ENCODE measurements at places on chromosomes 4 and X.

DNA sequence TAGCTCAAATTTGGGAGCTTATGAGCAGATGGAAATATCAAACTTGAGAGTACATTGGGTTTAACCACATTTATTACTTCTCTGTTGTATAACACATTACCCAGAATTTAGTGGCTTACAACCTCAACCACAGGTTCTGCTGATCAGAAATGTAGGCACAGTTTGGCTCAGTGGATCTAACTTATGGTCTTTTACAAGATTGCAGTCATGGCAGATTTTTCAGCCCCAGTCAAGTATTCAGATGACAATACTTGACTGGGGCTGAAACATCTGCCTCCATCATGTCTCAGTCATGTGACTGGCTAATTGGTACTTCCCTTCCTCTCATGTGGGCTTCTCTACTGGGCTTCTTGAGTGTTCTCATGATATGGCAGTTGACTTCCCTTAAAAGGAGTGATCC is 44.0 kb upstream of the ADAD1 start:
- DNase-seq = no peak

- no peak for DNase-seq
Measured at GRCh38 chr4:73434311-73434710, 1.7 kb upstream of the AFP start.

GRCh38 chr4:113383111-113383785 is 333.8 kb downstream of the ANK2 start:
- DNase-seq = no peak

DNA sequence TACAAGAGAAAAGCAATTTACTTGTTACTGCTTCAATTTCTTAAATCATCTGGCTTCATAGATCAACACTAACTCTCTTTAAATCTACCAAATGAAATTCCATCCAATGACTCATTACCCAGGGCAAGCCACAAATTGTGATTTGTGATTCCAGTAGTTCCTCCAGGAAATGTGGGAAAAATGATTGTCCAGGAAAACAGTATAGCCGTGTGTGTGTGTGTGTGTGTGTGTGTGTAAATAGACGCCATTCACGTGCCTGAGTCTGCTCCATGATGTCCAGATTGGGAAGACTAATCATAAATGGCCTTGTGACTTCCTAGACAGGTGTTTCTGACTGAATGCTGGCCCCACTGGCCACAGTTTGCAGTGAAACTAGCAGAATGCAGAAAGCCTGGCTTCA is 121.3 kb downstream of the HS6ST2 start:
- DNase-seq = no peak

DNA sequence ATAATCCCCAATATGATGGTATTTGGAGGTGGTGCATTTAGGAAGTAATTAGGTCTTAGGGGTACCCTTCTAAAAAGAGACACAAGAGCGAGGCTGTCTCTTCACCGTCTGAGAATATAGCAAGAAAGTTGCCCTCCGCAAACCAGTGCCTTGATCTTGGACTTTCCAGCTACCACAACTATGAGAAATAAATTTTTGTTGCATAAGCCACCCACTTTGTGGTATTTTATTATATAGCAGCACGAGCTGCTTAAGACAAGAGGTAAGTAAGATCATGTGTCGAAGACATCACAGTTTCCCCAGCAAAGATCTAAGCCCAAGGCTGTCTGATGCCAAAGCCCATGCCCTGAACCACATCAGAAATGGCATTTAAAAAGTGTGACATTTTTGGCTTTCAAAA is 9.6 kb upstream of the EXOSC9 start:
- no peak for DNase-seq

DNA sequence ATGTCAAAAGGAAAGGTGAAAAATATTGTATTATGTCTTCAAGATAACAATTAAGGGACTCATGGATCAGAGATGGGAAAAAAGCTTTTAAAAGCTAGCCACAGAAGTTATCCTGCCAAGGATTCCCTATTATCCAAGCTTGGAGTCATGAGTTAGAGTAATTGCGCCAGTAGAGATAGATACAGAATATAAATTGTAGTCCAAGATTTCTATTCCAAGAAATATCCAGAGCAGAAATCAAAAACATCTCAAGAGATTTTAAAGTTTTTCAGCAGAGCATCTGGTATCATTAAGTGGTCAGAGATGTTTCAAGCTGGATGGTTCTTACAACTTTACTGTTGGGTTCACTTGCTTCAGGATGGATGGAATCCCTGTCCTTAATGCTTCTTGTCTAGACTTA is 186.7 kb downstream of the PCDH18 start:
- no peak for DNase-seq

GRCh38 chrX:150694738-150695410 is 1.7 kb downstream of the MTMR1 start:
- DNase-seq = no peak

GRCh38 chrX:4668802-4669536 is 955.5 kb upstream of the PRKX start:
- DNase-seq = no peak

DNA sequence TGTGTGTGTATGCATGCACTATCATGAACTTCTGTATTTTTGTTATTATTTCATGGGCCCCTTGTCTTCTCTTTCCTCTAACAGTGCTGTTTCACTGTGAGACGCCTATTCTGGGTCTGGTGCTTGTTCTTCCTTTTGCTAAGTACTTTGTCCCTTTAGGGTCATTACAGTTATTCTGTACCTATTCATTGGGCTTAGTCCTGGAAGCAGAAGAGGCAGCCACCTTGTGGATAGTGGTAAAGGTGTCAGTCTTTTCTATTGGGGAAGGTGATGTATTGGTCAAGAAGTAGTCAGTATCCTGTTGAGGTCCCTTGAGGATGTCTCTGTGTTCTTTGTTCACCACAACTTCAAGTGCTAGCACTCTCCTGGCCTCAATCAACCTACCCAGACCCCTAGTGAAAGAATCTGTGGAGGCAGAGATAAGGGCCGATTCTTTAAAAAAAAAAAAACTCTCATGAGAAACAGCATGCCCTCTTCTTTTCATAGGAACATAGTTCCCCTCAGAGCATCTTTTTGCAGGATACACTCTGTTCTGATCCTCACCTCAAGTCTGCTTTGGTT is 593.8 kb downstream of the SPRY1 start:
- DNase-seq = no peak

DNA sequence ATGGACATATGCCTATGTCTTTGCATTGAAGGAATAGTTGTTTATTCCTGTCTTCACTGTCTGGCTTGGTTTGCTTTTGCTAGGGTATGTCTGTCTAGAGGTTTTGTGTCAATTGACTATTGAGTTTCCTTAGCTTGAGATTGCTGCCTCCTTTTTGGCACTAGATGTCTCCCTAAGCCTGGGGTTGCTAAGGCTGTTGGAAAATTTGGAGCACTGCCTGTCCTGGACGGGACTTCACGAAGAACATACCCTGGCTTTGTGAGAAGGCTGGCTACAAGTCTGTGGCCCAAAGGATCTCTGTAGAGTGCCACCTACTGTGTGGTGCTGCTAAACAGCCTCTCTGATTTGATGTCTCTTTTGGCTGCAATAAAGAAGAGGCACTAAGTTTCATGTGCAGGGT is 183.8 kb upstream of the NUDT10 start:
- no peak for DNase-seq

GRCh38 chr4:112923516-112923915 is 125.9 kb upstream of the ANK2 start:
- DNase-seq = no peak

DNA sequence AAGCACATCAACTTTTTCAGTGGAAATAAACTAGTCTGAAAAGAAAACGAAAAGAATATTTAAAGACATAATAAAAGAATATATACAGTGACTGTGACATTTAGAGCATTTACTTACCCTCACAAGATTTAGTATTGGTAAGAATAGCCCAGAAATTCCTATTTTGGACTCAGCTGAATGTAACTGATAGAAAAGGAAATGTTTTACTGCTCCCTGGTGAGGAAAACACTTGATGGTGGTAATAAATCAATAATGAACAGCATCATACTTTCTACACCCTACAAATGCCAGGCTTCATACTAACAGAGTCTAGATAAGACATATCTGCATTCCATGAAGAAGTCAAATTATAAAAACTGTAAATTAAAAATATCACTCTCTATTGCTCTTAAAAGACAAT is 753.5 kb upstream of the PCDH10 start:
- DNase-seq = no peak

- no peak for DNase-seq
Measured at GRCh38 chr4:113433116-113433515, 328.4 kb downstream of the CAMK2D start.

DNA sequence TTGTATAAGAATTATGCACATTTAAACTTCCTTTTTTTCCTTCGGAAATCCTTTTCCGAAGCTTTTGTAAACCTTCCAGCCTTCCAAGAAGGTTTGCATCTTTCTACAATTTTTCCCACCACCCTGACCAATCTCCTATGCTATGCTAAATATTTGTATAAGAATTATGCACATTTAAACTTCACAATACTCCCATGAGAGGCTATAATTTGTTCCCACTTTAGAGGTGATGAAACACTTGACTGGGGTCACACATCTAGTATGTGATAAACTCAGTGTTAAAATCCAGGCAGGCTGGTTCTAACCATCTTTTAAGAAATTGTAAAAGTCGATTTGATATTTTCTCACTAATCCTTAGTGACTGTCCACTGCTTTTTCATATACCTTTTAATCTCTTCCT is 22.1 kb downstream of the NUDT6 start:
- DNase-seq = no peak

- no peak for DNase-seq
Measured at GRCh38 chr4:139844057-139844456, 178.4 kb downstream of the MGST2 start.

DNA sequence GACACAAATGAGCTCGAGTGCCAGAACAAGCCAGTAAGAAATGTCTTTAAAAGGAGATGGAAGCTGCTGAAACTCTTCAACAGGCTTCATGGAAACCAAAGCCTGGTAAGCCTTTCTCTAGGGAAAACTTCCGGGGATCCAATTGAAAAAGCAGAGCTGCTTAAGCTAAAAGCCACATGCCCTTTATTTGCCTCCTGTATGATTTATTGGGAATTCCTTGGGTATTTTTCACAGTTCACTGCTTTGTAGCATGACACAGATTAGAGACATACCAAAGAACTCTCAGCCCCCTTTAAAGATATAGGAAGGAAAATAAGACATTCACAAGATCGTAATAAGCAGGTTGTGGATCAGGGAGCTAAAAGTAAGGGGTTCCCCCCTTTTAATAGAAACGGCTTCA is 6.5 kb upstream of the ARHGAP6 start:
- no peak for DNase-seq

DNA sequence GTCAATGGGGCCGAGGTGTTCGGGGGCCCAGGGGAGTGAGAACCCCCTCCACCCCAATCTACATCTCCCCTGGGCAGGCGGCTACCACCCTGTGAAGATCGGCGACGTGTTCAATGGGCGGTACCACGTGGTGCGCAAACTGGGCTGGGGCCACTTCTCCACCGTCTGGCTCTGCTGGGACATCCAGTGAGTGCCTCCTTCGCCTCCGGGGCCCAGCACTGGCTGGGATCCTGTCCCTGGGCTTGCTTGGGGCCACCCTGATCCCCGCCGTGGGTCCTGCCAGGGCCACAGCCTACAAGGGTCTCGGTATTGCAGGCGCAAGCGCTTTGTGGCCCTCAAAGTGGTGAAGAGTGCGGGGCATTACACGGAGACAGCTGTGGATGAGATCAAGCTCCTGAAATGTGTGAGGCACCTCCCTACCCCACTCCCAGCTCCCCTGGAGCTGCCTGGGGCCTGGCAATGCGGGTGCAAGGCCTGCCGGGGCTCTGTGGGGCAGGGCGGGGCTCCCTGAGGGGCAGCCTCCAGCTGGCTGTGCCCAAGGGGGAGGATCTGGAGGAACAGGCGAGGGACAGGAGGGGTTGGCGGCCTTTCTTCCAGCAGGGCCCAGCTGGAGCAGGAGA is 697 bp downstream of the SRPK3 start:
- no peak for DNase-seq

GRCh38 chr4:25454476-25454875 is 77.4 kb downstream of the ANAPC4 start:
- DNase-seq = no peak

DNA sequence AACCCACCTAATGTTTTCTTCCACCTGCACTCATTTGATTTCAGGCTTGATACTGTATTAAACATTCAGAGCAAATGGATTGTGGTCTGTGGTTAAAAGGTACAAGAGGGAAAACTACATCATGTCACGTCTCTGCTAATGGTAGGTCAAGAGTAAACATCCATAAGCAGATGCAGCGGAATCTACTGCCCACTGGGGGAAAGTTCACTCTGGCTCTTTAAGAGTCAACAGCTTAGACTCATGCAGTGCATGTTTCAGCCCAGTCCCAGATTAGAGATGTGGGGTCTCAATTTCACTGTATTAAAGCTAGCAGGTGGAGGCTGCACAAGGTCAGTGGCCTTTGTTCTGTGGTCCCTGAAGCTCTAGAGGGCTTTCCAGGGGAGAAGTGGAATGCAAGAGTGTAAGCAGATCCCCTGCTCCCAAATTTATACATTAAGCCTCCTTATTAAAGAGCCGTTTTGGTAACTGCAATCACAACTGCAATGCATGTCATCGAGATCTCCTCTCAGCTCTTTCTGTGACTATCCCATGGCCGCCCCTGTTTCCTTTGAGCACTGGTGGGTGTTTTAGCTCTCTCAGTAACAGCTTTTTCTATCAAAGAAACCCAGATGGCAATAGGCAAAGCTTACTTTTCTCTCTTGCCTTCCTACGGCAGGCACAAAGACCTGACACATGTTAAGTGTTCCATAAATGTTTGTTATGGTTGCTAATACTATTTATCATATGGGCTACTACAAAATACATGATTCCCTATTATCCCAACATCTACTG is 53.4 kb downstream of the LDB2 start:
- no peak for DNase-seq

- peak; percentile 63 for DNase-seq
Measured at GRCh38 chr4:80610845-80611677, 275.5 kb downstream of the CFAP299 start.

DNA sequence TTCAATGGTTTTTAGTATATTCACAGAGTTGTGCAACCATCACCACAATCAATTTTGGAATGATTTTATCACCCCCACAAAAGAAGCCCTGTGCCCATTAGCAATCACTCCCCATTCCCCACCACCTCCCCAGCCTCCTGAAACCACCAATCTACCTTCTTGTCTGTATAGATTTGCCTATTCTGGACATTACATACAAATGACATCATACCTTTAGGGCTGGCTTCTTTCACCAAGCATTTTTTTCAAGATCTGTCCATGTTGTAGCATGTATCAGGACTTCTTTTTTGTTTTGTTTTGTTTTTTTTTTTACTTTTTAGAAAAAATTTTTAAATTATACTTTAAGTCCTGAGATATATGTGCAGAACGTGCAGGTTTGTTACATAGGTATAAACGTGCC is 108.1 kb downstream of the RTL9 start:
- no peak for DNase-seq

All from GM12878 (cell line).